Hippocampal formation (tissue), 2 donors: ENCODE measurements at places on chromosomes 6 and 20.

DNA sequence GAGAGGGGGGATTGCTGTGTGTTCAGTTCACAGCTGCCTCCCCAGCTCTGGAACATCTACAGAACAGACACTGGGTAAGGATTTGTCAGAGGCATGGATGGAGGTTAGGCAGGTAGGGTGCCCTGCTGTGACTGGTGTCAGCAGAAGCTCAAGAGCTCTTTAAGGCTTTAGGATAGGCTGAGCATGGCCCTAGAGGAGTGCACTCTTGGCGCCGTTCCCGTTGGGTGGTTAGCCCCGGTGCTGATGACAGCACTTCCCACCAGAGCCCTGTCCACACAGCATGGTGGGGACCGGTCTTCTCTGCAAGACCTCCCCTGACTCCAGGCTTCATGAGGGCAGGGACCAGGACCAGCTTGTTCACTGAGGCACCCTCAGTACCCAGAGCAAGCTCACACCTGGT lies 262.0 kb downstream of the BMP7 start:
- no peak for DNase-seq

- no peak for DNase-seq
These were observed 1.1 kb downstream of the TPX2 start for GRCh38 chr20:31740208-31740607.

- no peak for DNase-seq
These were observed 57.8 kb upstream of the RREB1 start for GRCh38 chr6:7050004-7050403.

DNA sequence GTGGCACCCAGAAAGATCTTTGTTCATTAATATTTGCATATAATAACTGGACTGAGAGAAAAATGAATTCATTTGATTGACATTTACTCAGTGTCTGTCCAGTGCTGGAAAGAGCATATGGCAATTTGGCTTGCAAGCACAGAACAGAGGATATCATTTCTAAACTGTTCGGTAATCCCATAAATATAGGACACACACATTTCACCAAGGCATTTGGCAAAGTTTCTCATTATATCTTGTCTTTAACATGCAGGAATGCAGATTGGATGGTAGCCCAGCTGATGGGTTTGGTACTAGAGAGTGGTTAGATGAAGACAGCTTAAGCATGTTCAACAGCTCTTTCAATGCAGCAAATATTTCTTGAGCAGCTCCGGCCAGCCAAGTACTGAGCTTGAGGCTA lies 259.2 kb downstream of the PRKN start:
- DNase-seq: no peak

DNA sequence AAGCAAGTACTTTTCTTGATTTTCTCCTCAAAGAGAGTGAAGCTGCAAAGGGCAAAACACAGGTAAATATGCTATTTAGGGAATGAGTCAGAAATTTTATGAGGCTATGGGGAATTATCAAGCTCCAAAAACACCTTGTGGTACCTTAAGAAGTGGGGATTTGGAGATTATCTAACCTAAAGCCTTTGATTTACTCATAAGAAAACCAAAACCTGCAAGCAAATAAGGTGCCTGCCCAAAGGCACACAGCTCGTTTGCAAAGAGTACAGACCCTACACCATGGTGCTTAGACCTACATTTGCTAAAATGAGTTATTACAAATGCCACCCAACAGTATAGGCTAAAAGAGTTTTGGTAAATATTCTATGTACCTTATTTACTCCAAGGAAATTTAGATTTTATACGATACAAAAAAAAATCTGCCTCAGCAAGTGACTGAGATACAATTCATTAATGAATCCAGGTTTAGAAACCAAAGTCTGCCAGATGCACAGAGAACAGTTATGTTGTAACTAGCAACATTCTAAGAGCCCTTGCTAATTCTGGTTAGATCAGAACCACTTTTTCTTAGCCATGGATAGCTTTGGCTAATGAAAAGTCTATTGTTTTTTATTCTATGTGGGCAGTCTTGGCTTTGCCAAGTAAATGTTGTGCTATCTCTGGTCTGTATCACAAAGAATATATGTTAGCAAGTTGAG lies 101.5 kb downstream of the KHDC1L start:
- no peak for DNase-seq
